Prostate gland (tissue), 2 donors: ENCODE measurements at places on chromosomes 16 and 17. TPM values are rescaled to one million over a fixed set of nuclear protein-coding genes. Genes with fewer than 3 reads are reported as not detected.

DNA sequence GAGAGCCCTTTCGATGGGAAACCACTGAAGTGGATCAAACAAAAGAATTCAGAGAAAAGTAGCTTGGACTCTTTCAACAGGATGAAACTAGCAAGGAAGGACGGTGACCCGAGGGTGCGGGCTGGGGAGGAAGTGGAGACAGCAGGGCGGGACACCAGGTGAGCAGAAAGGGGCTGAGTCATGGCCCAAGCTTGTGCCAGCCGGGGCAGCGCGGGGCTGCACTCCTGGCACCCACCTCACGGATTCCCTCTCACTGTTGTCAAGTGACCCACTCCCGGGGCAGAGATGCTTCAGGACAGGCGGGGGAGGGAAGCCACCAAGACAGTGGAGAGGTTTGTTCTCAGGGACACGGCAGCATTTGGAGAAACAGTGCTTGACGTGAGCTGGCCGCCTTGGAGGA, 10.7 kb upstream of the RNF222 start:
- H3K27ac ChIP-seq = no peak overlapping the region
- H3K4me3 ChIP-seq = no peak overlapping the region
- no peaks in the 10 kb centered on the region for H3K4me1 ChIP-seq
- H3K27me3 ChIP-seq = no peaks in the 10 kb centered on the region
- DNase-seq = no peak
- H3K36me3 ChIP-seq = no peaks in the 10 kb centered on the region

HSF4 gene
- 137 TPM for total RNA-seq

WNK4 gene
- total RNA-seq = 24.7 TPM

GRCh38 chr17:6823011-6823442, 8.5 kb downstream of the TEKT1 start:
- H3K4me1 ChIP-seq = no peaks in the 10 kb centered on the region
- no peak overlapping the region for H3K27ac ChIP-seq
- no peaks in the 10 kb centered on the region for H3K27me3 ChIP-seq
- H3K36me3 ChIP-seq = no peaks in the 10 kb centered on the region
- no peak for DNase-seq

PERCC1 gene
- total RNA-seq = 26.0 TPM

DNA sequence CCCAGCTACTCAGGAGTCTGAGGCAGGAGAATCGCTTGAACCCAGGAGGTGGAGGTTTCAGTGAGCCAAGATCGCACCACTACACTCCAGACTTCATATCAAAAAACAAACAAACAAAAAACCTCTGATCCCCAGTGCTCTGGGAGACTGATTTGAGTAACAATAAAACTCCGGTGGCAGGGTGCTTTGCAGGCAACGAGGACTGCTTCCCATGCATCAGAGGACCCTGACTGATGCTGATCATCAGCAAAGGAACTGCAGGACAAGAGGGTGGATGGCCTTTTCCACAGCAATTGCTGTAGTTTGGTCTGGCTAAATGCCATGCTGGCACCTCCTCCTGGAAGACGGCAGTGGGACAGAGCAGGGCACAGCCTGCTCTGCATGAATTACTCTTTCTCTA, 6.4 kb upstream of the SLC39A11 start:
- no peaks in the 10 kb centered on the region for H3K27me3 ChIP-seq
- H3K4me3 ChIP-seq = no peak overlapping the region
- no peak overlapping the region for H3K27ac ChIP-seq
- no peak for DNase-seq

GDPD1 gene
- 5.6 TPM for total RNA-seq

- peak; percentile 81 for DNase-seq
- no peak overlapping the region for H3K4me3 ChIP-seq
- no peaks in the 10 kb centered on the region for H3K36me3 ChIP-seq
- peak overlapping the region; percentile 74 for H3K27ac ChIP-seq
- H3K4me1 ChIP-seq = peaks cover 19% of the 10 kb centered on the region
These were observed 10.9 kb downstream of the JPT2 start for GRCh38 chr16:1688807-1689560.

GJC1 gene
- total RNA-seq = 18.3 TPM

GRCh38 chr16:58197314-58198012, 443 bp downstream of the CSNK2A2 start:
- no peaks in the 10 kb centered on the region for H3K27me3 ChIP-seq
- H3K27ac ChIP-seq = no peak overlapping the region
- H3K36me3 ChIP-seq = no peaks in the 10 kb centered on the region
- peaks cover 8% of the 10 kb centered on the region for H3K4me1 ChIP-seq
- no peak for DNase-seq
- H3K4me3 ChIP-seq = peak overlapping the region; percentile 55

CCL4 gene
- 1.5 TPM for total RNA-seq

DNA sequence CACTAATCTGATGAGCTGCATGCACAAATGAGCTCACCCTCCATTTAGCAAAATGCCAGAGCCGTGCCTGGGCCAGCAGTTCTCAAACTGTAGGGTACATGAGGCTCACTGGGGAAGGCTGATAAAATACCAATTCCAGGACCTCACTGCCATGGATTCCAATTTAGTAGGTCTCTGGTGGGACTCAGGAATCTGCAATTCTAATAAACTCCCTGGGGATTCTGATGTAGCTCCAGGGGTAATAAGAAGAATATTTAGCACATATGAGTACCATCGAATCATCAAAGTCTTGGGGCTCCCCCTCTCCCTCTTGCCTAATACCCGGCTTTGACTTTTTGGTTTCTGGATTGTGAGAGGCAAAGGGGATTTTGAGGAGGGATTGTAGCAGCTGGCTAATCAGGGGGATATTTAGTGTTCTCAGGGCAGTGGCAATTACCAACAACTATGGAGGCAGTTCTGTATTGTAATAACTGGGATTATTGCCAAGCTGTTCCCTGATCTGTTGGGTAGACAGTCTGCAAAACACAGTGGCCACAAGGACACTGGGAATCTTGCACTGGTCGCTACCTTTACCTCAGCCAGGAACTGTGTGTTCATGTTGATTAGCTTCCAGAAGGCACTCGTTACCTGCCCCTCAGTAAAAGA, 140.4 kb downstream of the SHISA9 start:
- no peak overlapping the region for H3K4me3 ChIP-seq
- no peak for DNase-seq
- no peaks in the 10 kb centered on the region for H3K4me1 ChIP-seq
- H3K27ac ChIP-seq = no peak overlapping the region

- no peak for DNase-seq
- H3K4me3 ChIP-seq = no peak overlapping the region
- no peaks in the 10 kb centered on the region for H3K4me1 ChIP-seq
- H3K36me3 ChIP-seq = no peaks in the 10 kb centered on the region
- no peaks in the 10 kb centered on the region for H3K27me3 ChIP-seq
These were observed 344.2 kb downstream of the CPPED1 start for GRCh38 chr16:12459391-12460063.

DNA sequence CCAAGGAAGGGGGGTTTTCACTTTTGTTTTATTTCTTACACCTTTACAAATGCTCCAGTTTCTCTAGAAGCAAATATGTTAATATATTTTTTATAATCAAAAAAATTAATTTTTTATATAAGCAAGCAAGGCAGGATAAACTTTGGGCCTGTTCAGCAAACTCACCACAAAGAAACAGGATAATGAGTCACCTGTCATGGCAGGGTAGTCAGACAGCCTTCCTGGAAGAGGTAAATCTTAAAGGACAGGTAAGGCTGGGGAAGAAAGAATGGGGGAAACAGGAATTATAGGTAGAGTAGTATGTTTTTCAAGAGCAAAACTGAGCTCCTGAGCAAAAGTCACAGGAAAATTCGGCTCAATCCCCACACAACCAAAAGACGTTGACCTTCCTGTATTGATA, 186.3 kb upstream of the SOX9 start:
- no peak for DNase-seq
- no peaks in the 10 kb centered on the region for H3K4me1 ChIP-seq
- H3K4me3 ChIP-seq = no peak overlapping the region

NGFR gene
- 34.4 TPM for total RNA-seq
